ENCODE measurements at places on chromosomes 1 and 21.
A peak's percentile ranks its signal among the peaks of the same experiment; 100 is the strongest.

DNA sequence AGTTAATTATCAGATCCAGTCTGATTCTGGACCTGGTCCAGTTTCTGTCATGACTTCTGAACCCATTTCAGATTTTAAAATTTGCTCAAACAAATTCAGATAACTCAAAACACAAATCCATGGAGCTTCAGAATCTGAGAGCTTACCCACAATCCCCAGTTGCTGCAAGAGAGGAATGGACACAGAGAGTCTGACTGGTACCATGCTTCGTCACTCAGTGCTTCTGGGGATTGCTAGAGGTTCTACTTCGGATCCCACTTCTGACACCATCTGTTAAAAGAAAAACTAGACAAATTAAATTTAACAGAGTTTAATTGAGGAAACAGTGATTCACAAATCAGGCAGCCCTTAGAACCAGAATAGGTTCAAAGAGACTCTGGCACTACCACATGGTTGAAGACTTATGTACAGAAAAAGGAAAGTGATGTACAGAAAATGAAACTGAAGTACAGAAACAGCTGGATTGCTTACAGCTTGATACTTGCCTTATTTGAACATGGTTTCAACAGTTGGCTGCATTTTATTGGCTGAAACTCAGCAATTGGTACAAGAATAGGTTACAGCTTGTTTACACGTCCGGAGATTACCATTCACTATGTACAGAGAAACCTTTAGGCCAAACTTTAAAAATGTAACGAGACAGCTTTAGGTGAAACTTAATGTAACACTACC, 60.7 kb upstream of the TEKT2 start:
- no peak for DNase-seq

GRCh38 chr1:158362941-158363340, 9.2 kb downstream of the CD1E start:
- DNase-seq = no peak

DNA sequence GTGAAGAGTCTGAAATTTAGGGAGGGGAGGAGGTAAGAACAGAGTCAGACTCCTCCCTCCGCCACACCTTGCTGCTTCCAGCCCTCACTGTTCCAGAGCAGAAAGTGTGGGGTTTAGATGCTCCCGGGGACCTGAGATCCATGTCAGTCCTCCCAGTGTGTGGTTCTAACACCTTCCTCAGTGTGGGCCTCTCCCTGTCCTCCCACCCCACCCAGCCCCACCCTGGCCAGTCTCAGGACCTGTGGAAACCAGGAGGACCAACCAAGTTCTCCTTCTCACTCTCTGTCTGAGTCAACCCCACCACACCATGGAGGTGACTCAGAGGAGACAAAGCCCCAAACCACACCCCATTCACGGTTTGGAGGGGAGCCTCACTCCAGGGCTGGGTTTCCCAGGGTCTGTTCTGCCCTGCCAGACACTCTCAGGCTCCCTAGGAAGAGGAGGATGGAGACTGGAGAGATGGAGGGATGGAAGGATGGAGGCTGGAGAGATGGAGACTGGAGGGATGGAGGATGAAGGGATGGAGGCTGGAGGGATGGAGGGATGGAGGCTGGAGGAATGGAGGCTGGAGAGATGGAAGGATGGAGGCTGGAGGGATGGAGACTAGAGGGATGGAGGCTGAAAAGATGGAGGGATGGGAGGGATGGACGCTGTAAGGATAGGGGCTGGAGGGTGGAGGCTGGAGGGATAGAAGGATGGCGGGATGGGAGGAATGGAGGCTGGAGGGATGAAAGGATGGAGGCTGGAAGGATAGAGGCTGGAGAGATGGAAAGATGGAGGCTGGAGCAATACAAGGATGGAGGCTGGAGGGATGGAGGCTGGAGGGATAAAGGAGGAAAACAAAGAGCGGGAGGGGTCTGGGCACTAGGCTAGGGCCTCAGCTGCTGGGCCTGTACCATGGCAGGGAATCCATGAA, 100.9 kb upstream of the RUNX3 start:
- peak; percentile 39 for DNase-seq

DNA sequence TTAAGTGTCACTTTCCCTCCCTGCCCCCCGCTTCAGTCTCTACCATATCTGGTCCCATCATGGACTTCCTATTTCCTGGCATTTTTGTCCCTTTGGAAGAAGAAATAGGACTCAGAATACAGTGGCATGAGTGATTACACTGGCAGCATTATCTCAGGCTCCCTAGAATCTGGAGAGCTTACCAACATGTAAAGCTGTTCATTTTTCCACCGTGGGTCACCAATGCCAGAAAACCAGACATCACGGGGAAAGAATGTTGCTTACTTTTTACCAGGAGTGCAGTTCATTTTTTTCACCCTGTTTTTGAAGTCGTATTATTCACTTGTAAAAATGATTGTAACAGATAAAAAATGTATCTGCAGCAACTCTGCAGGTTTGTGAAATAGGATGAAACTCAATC, 44.8 kb downstream of the BACH1 start:
- no peak for DNase-seq

DNA sequence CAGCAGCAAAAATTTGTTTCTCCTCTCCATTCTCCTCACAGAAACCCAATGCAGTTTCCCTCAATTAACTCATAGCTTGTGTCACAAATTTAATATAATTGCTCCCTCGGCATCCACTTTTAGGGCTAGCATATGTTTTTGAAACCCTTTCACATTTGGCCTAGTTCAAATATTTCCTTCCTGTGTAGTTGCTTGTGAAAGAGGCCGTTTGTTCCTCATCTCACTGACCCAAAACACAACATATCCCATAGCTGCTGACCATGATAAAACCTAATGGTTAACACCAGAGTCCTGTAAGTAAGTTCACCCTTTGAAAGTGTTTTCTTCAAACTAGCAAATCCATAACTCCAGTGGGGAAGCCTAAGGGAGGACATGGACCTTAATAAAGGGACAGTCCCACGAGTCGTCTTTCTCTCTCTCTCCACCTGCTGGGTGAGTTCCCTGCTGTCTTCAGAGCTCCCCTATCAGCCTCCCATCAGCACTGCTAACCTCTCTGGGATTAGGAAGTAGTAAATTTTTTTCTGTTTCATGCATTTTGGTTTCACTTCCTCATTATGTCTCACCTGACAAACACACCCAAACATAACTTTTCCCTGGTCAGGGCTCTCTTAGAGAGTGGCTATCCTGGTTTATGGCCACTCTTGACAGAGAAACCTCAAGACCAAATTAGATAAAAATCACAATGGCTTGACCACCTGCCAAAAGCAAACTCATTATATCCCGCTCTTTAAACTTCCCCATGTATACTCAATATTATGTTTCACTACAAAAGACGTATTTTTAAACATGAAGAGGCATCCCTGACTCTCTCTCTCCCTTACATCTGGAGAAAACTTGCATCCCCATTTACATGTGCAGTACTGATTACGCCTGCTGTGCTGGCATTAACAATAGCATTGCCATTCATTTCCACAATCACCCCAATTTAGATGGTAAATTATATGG, 177.7 kb upstream of the HP1BP3 start:
- no peak for DNase-seq

GRCh38 chr1:168136709-168137514, at the start of gene GPR161:
TSS of gene GPR161 (minus strand) at chr1:168136930. CDS start at chr1:168104850, 32,080 bp downstream.
- no peak for DNase-seq

DNA sequence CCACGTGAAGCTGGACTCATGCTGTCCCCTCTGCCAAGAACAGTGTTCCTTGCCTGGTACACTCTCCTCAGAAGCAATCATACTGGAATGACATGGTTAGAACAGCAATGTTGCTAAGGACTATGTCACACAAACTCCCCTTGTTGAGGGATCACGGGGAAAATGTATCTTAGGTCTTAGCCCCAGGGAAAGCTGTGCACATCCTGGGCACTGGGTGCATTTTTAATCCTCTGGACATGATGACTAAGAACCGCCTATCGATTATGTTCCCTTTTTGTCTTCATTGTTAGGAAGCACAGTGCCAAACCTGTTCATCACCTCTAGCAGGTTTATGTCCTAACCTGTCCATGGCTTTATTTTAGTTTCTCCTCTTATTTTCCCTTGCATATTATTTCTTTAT, 115.1 kb downstream of the HIVEP3 start:
- no peak for DNase-seq

GRCh38 chr1:181160998-181161870, 72.7 kb downstream of the IER5 start:
- DNase-seq = no peak

- no peak for DNase-seq
Observed at GRCh38 chr1:31753707-31754349, 10.3 kb downstream of the ADGRB2 start.

DNA sequence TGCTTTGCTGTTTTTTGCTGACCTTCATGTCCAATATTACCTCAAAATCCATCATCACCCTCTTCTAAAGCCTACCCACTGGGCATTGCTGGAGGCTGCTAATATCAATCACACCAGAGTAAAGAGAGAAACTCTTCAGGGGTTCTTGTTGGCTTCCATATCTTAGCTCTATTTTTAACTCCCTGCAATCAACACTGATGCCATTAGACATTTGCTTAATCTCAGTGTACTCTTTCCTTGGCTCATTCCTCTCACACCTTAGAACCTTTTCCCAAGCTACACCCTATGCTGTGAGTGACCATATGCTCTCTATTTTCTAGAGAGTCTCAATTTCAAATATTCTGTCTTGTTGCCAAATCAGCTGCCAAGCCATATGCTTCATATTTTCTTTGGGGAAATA, 40.6 kb upstream of the RABGAP1L start:
- no peak for DNase-seq

GRCh38 chr1:18963968-18964367, 7.5 kb upstream of the IFFO2 start:
- DNase-seq = no peak

DNA sequence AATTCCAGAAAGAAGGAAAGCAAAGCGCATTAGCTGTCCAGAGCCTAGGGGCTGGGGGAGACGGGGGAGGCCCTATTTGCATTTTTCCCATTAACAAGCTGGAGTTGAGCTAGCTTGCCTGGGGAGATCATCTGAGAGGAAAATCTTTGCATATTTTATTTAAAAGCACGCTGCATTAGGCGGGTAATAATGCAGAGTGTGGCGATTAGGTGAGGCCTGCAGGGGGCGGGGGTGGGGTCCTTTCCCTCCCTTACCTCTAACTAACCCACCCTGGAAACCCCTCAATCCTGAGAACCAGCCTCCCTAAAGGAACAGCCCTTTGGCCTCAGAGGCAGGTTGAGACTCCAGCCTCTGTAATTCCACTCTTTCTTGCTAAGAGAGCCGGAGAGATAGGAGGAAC, 16.2 kb downstream of the C1orf216 start:
- no peak for DNase-seq

DNA sequence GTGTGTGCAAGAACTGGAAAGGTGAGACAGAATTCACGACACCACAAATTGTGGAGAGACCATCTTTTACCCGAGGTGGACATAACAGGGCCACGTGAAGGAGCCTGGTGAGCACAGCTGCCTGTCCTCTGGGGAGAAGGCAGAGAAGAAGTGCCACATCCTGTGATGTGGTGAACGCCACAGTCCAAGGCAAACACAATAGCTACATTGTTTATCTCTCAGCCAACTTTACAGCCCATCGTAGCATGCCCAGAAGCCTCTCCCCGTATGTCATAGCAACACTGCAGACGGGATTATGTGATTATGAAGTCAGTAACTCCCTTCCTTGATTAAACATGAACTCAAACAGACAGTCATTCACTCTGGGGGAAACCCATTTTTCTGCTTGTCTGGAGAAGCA, 612.2 kb downstream of the SMYD3 start:
- no peak for DNase-seq

DNA sequence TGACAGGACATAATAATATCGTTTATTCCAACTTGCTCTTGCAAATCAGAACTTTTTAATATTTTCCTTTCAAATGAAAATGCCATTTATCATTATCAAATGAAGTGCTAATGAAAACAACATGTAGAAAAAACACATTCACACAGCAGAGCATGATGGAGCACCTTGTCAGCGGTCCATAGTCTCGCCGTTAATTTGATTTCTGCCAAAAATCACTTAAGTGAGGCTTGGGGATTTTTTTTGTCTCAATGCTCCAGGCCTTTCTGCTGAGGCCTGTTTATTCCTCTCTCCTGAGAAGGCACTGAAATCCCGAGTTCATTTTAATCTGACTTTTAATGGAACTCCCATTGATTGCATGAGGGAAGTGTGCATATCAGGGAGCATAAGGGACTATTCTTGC, 122.5 kb downstream of the ELAVL4 start:
- DNase-seq = no peak

DNA sequence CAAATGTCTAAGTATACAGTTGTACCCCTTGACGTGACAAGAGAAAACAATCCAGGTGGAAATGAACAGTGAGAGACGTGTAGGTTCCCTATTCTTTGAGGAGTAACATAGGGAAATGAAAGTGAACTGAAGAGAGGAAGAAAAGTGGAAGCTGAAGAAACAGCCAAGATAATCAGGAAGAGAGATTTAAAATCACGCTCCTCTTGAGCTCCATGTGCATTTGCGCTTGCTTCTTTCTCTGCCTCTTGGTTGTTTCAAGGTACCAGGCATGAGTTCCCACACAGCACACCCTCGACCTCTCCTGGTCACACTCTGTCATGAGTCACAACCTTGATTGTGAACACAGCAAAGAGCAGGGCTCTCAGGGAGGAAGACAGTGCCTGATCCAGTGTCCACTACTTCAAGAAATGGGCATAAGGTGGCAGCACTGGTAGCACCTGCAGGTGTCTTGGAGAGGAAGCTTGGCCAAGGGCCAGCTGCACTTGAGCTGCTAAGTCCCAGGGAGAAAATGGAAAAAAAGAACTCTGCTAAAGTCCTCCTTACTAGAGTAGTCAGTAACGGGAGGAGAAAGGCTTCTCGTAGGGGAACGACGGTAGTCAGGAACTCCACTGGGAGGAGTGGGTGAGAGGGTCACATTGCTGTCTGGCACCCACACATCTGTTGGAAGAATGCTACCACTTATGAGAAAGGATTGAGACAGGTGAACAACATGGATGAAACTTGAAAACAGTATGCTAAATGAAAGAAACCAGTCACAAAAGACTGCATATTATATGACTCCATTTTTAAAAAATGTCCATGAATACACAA, 18.3 kb upstream of the ARID1A start:
- peak; percentile 22 for DNase-seq

DNA sequence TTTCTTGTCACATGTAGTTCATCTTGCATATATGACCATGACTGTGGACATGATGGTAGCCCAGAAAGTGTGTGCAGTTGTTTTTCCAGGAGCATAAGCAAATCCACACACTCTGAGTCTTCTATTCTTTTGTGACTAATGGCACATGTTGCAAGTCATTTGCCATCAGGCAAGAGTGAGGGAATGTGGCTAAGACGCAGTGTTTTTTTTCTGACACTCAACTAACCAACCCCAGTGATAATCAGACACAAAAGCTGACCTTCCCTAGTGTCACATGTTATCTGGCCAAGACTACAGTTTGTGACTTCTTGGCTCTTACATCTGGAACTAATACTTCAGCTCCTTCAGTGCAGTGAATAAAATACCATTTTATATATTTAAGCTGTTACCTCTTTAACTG, 108.8 kb downstream of the ITSN1 start:
- DNase-seq = no peak

DNA sequence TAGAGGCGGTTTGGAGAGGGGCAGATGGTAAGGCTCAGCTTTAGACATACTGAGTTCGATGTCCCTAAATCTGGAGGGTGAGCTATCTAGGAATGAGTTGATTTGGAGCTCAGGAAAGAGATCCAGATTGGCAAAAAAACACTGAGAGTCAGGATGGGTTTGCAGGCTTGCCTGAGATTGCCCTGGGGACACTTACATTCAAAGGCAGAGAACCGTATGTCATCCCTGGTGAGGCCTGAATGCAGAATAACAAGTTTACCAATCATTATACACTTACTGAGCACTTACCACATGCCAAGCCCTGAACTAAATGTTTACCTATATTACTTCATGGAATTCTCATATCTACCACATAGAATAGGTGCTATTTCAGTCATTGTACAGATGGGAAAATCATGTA, 27.5 kb downstream of the TFAP2E start:
- DNase-seq = no peak

GRCh38 chr1:241677201-241677600, 25.1 kb downstream of the WDR64 start:
- DNase-seq = no peak

All from activated naive CD4-positive, alpha-beta T cell (primary cell).